SK-N-SH treated with all-trans-retinoic acid at 6 μM for 48 hours (cell line): ENCODE measurements at places on chromosomes 4 and X.

- no peak for ATAC-seq
Measured at GRCh38 chrX:129825746-129826505, 17.8 kb downstream of the ZDHHC9 start.

- ATAC-seq: peak; percentile 75
Measured at GRCh38 chr4:124423160-124423559, 289.4 kb downstream of the ANKRD50 start.

GRCh38 chr4:3160438-3160837 lies 86.0 kb downstream of the HTT start:
- ATAC-seq: no peak

- no peak for ATAC-seq
Measured at GRCh38 chr4:132669786-132670185, 479.3 kb upstream of the PCDH10 start.

GRCh38 chr4:180598281-180598680 lies 1644.9 kb upstream of the TENM3 start:
- ATAC-seq: no peak

- peak; percentile 78 for ATAC-seq
Measured at GRCh38 chr4:103934178-103934789, 214.5 kb upstream of the TACR3 start.

GRCh38 chr4:122668241-122668640 lies 47.4 kb upstream of the IL21 start:
- peak; percentile 73 for ATAC-seq

- no peak for ATAC-seq
Measured at GRCh38 chr4:7333801-7334421, 100.8 kb downstream of the PSAPL1 start.

DNA sequence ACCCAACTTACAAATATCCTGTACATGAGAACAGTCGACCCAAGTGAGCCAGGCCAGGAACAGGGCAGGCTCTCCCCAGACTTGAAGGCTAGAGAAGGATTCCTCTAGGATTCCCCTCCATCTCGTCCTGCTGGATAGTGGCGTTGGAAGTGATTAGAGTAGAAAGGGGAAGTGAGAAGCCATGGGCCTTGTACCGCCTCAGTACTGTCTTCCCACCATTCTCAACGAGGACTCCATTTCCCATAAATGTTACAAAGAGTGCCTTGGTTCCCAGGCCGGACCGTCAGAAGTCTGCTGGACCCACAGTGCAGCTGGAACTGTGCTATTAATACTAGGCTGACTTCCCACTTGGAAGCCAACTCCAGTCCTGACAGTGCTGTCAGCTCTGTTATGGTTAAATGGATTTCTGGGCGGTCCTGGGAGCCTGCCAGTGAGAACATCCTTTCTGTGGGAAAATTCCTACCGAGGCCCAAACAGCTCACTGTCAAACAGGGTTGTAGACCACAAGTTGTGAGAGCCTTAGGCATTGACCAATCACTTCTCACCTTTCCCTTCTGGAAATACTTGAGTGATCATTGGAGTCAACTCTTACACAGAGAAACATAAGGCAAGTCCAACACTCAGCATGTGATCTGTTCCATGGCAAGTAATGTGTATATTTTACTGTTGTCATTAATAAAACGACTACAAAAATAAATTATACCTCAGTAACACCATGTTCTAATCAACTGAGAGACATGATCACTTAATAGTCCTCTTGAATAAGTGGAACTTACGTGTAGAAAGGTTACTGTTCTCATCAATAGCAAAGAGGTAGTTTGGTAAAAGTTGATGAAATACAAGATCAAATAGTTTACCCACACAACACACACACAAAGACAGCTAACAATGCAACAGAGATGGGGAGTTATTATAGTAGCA lies 58.4 kb downstream of the AMELX start:
- ATAC-seq: peak; percentile 30; the same call in 2 of the 3 replicates

DNA sequence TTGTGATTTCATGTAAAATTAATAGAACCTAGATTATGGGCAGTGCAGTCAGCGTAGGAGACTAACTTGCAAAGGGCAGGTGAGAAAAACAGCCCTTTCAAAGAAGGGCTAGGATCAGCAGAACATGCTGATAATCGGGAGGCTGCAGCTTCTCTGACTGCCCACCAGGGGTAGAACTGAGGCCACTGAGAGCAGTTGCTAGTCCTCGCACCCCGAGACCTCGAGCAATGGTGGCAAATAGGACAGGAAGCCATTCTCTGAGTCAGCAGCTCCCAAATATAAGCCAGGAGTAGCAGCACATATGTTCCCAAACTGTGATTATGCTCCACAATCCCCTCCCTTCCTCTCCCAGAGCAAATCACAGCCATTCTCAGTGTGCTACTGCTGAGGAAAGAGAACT lies 186.5 kb downstream of the MSL3 start:
- ATAC-seq: peak; percentile 97

- no peak for ATAC-seq
Measured at GRCh38 chr4:24328711-24329110, 255.6 kb downstream of the DHX15 start.
